Head of caudate nucleus (tissue), 42 donors: ENCODE measurements at places on chromosomes 5 and 9.

DNA sequence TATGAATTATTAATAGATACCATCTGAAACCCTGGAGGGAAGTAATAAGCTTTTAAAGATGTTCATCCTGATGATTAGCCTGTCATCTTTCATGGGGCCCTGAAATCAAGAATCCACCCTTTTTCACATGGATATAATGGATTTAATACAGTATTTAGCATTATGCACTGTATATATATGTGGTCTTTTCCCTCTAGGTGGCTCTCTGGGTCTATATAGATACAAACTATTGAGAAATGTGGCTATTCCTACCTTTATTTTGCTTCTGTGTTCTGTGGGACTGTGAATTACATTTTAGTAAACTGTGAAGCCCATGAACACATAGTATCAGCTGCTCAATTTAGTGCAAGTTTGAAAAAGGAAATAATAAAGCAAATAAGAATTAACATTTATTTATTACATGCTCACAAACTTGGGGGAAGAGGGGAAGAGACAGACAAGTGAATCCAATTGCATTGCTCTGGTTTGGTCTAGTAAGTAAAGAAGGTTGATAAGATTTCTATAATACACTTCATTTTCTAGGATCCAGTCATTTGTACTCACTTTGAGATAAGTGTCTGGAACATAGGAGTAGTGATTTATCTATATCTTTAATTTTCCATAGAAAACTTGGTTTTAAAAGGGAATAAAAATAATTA lies 112.2 kb downstream of the SCAMP1 start:
- DNase-seq: no peak

DNA sequence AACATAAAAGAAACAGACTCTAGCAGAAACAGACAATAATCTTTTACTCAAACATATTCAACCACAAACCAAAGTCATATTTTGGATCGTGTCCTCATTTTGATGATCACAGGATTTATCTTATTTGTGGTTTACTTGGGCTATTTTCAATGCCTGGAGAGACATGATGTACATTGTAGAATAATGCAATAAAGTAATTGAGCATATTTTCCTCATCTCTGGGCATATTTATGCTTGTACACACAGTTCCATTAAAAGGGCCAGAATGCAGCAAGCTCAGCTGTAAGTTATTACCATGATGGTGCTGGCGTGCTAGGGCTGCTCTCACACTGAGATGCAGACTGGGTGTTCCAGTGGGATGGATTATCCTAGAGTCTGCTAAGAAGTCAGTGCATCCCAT lies 456.7 kb downstream of the TLE4 start:
- DNase-seq: no peak

DNA sequence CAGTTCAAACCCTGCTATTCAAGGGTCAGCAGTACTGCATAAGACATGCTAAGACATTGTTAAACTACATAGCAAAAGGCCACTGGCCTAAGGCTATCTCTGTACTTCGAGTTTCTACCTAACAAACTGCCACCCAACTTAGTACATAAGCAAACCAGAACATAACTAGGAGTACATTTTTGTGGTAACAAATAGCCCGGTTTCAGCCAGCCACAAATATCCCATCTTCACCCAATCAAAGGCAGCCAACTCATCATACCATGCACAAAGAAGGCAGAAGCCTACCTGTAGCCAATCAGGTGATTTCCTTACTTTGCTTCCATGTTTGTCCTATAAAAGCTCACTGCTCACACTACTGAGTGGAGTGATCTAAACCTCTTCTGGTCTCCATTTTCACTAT lies 201.4 kb downstream of the SMARCA2 start:
- no peak for DNase-seq

DNA sequence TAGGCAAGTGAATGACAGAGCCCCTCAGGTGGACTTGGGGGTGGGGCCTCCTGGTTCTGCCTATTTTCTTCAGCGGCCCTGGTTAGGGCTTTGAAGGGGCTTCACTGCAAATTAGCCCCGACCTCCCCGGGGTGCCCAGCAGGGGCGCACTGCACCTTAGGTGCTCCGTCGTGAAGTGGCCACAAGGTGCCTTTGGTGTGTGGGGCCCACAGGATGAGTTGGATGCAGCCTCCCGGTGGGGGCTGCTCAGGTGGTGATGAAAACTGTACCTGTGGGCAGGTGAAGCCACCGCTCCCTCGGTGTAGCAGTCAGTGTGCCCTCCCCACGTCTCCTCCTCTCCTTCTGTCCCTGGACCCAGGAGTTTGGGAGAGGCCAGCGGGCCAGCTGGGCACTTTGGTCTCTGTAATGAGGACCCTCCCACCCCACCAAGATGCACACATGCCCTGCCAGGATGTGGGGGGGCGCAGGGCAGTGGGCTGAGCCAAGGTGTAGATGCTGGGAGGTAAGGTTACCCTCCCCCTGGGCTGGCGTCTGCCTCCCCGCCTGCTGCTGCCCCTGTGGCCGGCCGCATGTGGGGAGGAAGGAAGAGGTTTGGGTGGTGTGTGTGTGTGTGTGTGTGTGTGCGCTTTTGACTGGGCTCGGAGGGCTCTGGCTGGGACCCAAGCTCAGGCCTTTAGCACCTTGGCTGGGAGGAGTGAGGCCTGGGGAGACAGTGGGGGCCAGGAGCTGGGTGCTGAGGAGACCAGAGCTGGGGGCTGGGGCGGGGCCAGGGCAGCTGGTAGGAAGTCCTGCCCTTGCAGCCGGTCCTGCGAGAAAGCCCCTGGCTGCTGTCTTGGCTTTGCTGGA lies 55.6 kb downstream of the RXRA start:
- no peak for DNase-seq

DNA sequence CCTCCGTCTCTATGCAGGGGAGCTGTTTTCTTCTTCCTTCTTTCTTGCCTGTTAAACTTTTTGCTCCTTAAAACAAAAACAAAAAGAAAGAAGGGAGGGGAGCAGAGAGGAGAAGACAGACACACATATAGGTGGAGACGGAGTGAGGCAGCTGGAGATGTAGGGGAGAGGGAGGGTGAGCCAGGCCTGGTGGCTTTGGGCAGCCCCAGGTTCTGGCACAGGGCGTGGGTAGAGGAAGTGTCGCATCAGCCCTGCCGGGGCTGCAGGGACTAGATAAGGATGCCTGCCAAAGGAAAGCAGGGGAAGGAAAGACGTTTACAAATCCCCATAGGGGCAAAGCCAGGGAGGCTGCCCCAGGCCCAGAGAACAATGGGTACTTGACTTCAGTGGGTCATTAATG lies 38.7 kb upstream of the PTGS1 start:
- DNase-seq: no peak

- DNase-seq: peak; percentile 27
Observed at GRCh38 chr9:19155106-19155935, 28.0 kb upstream of the PLIN2 start.

DNA sequence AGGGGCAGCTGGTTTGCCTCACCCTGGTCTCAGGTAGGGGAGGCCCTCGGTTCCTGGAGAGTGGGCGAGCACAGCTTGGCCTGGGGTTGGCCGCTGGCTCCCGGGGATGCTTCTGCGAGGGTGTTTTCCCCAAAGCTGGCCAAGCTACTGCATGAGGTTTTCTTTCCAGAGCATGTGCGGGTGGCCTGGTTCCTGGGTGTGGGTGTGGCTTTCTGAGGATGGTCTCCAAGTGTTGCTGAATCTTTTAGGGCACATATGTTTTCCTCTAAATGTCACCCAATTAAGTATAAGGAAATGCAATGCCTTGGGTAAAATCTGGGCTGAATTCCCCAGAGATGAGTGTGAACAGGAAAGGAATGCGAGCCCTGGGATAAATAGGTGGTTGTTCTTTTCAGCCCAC lies 115.8 kb upstream of the ICE1 start:
- DNase-seq: no peak

GRCh38 chr9:33835625-33836260 lies 18.8 kb downstream of the UBE2R2 start:
- DNase-seq: no peak

DNA sequence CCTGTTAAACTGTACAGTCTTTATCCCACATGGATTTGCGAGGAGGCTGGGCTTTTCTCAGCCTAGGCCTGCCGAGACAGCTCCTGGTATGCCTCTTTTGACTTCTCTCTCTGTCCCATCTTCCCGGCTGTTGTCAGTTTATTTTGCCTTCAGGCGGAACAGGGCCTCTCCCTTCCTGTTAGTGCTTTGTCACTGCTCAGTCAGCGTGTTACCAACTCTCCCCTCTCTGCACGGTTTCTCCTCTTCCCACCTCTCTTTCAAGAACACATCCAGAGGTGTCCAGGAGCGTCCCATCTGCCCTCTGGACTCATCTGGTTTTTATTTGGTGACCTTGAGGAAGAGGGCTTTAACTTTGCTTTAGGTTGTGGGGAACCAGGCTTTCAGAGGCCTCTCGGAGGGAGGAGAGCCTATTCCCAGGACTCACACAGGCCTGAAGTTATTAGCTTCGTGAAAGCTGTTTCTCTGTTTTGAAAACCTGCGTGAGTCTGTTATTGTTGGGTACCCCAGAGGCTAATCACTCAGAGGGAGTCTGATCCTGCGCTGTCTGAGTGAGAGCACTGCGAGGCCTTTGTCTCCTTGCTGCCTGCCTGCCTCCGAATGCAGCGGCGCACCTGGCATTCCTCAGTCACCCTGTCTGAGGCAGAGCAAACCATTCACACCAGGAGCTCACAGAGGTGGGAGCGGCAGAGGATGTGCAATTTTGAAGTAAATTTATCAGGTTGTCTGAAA lies 234.4 kb upstream of the MPDZ start:
- DNase-seq: no peak

DNA sequence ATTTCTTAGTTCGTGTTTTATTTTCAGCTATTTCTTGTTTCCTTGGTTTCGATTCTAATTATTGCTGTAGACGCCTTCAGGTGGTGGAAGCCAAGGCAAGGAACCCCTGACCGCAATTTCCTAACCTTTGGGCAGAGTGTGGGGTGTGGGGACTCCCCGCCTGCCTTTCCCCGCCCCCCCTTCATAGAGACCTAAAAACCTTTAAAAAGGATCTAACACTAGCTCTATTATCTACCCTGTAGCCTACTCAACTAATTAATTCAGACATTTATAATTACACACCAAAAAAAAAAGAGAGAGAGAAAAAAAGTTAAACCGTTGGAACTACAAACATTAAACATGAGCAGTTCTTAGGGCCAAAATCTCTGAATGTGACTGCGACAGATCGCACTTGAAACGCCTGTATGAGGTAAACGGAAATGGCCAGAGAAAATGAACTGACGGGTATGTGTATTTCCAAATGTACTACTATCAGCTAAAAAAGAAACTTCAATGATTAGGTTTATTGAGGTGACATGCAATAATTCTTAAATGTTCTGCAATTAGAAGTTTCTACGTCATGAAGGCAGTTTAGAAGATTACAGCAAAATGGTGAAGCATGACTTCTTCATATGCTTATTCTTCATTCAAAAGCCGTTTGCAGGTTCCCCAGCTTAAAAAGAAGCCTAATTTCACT lies 19.0 kb upstream of the FER start:
- no peak for DNase-seq

GRCh38 chr5:175418251-175418650 lies 25.7 kb downstream of the DRD1 start:
- DNase-seq: no peak

DNA sequence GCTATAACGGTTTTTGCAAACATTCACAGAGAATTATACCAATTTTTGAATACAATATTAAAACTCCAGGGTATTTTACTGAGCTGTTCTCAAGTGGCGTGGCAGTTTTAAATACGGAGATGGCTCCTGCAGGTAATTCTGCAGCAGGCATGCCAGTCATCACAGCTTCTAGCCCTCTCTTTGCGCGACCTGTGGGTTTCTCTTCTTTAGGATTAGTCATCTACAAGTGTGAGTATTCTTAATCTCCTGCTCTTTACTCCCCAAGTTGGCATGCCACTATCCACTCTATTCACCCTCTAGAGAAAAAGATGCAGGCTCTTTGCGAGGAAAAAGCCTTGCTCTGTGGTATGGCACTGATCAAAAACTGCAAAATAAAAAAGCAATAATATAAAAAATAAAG lies 43.9 kb downstream of the ANKRD31 start:
- DNase-seq: peak; percentile 4

DNA sequence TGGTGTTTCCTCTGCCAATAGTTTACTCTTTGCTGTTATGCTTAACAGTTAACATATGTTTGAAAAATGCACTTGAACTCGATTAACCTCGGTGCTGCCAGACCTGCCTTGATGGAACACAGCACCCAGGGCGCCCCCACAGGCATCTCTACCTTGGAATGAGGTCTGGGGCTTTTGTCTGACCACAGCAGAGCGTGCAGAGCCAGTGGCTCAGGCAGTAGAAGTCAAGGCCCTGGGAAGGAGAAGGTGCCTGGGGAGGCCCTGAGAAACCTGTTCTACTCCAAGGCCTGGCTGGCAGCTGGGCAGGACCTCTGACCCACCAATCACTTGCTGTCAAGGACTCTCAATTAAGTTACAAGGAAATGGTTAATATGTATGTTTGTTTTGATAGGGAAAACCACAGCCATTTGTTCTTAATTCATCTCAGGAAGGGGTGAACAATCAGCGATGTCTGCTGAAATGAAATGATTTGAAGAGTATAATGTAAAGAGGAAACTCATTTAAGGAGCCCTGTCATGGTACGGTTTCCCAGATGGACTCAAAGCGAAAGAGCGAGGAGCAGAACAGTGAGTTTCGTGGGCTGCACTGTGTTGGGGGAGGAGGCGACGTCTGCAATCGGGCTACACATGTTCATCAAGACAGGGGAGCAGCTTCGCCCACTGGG lies 21.9 kb downstream of the MACROH2A1 start:
- DNase-seq: no peak

DNA sequence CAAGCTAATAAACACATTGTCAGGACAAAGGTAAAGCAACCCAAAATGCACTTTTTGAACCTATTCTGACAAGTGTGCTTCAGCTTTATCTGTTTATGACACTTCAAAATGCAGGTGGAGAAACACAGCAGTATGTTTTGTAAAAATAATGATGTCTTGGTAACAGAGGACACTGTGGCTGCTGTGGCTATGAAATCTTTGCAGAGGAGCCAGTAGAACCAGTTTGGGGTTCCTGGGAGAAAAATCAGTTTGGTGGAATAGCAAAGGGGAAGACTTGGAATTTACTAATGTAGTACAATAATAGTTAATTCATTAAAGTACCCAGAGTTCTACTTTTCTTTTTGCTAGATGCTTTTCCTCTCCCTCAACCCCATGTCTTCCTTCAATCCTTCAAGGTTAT lies 40.6 kb downstream of the SIL1 start:
- DNase-seq: no peak

- DNase-seq: no peak
Observed at GRCh38 chr9:91426123-91426745, 2.6 kb upstream of the NFIL3 start.

GRCh38 chr5:166441-167372 lies 24.6 kb upstream of the LRRC14B start:
- no peak for DNase-seq

- no peak for DNase-seq
Observed at GRCh38 chr5:63025679-63026078, 447.1 kb downstream of the LRRC70 start.

GRCh38 chr9:121550569-121551512 lies 51.2 kb upstream of the GGTA1 start:
- peak; percentile 94 for DNase-seq

DNA sequence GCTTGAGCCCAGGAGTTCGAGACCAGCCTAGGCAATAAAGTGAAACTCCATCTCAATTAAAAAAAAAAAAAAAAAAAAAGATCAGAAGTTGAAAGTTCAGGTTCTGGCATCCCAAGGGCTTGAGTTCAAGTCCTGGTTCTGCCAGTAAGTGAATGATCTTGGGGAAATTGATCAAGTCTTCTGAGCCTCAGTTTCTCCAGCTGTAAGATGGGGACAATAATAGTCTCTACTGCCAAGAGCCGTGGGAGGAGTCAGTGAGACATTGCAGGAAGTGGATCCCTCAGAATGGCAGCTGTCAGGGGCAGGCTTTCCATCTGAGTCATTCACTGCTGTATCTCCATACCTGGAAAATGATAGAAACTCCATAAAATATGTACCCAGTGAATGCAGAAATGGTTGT lies 37.8 kb upstream of the FUBP3 start:
- no peak for DNase-seq

- DNase-seq: no peak
Observed at GRCh38 chr9:32069169-32069813, 315.2 kb upstream of the ACO1 start.
